ENCODE measurements at places on chromosomes 4 and X. TPM values are rescaled to one million over a fixed set of nuclear protein-coding genes. Genes with fewer than 3 reads are reported as not detected.

The CLGN gene
- 0.07 TPM for total RNA-seq

The ANXA3 gene
- total RNA-seq: 70.6 TPM

The PCDH18 gene
- total RNA-seq: 119 TPM

The GC gene
- total RNA-seq: not detected

The GIMD1 gene
- total RNA-seq: not detected

The FGFR3 gene
- 0.59 TPM for total RNA-seq

The PRDX4 gene
- 291 TPM for total RNA-seq

The PPP2R3B gene
- total RNA-seq: 8.8 TPM

The AMOT gene
- 2.0 TPM for total RNA-seq

The SSX4B gene
- total RNA-seq: not detected

The CRMP1 gene
- total RNA-seq: under 0.01 TPM

The FRMPD4 gene
- total RNA-seq: 1.7 TPM

The ODAM gene
- not detected for total RNA-seq
